ENCODE measurements at places on chromosomes 16 and 17.

- DNase-seq: no peak
Measured at GRCh38 chr17:3739422-3740124, 15.9 kb downstream of the HASPIN start.

GRCh38 chr16:21301168-21301894, 23.2 kb upstream of the CRYM start:
- DNase-seq: no peak

DNA sequence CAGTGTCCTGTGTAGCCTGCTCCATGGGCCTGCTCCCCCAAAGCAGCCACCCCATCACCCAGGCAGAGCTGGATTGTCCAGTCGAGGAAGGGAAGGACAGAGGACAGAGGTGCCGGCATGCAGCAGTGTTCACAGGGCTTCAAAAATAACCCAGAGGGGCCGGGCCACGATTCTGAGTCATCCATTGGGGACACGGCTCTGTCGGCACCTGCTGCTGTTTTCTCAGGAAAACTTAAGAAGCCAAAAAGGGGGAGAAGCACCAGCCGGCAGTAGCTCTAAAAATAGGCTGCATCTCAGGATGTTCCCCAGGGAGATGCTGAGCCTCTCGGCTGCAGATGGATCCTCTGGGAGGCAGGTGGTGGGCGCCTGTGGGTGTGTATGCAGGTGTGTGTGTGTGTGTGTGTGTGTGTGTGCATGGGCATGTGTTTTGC, 1.6 kb downstream of the CA7 start:
- DNase-seq: no peak

DNA sequence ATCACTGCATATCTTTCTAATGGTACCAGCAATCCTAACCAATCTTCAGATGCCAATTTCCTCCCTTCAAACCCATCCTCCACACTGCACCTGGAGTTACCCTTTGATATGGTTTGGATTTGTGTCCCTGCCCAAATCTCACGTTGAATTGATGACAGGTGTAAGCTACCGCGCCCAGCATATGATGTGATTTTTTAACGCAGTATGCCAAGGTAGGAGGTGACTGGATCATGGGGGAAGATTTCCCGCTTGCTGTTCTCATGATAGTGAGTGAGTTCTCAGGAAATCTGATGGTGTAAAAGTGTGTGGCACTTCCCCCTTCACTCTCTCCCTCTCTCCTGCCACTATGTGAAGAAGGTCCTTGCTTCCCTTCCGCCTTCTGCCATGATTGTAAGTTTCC, 57.0 kb downstream of the TOX3 start:
- DNase-seq: no peak

GRCh38 chr16:17222871-17223401, 247.8 kb downstream of the XYLT1 start:
- DNase-seq: no peak

DNA sequence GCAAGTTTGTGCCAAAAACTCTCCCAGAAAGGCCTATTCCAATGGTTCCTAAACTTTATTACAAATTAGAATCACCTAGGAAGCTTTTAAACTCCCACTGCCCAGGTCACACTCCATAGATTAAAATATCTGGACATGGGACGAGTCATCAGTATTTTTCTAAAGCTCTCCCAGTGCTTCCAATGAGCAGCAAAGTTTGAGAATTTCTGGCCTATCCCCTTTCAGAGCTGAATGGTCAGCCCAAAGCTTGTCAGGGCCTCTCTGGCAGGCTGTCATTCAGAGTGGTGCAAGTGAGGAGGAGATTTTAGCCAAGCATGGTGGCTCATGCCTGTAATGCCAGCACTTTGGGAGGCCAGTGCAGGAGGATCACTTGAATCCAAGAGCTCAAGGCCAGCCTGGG, 2.4 kb downstream of the BCL6B start:
- DNase-seq: no peak

GRCh38 chr17:78986649-78987328, 7.1 kb upstream of the LGALS3BP start:
- no peak for DNase-seq

- DNase-seq: peak; percentile 98
Measured at GRCh38 chr17:42388381-42389134, at the start of gene STAT3. STAT3 (minus strand) TSS chr17:42388442; CDS start chr17:42348516, 39,926 bp downstream.

DNA sequence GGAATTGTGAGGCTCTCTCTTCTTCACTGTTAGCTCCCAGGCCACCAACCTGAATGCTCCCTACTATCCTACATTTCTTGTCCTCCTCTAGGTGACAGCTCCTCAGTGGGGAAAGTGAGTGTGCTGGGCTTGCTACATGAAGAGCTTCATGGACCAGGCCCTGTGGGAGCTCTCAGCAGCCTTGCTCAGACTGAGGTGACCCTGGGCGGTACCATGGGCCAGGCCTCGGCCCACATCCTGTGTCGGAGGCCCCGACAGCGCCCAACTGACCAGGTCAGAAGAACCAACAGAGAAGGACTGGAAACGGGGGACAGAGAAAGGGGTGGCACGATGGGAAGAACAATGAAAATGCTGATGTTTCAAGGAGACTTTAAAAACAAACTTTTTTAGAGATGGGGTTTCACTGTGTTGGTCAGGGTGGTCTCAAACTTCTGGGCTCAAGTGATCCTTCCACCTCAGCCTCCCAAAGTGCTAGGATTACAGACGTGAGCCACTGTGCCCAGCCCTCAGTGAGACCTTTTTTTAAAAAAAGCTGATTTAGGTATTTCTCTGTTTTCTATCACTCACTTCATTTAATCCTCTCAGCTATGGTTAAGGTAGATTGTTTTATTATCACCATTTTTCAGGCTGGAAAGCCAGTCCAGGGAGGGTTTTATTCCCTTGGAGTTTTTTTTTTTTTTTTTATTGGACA, 4.9 kb downstream of the ELP5 start:
- no peak for DNase-seq

GRCh38 chr17:78124081-78124835, 4.3 kb downstream of the TMC6 start:
- no peak for DNase-seq

GRCh38 chr17:7855660-7856010, 769 bp downstream of the TMEM88 start:
- DNase-seq: no peak

GRCh38 chr17:79799174-79799537, 2.3 kb upstream of the CBX8 start:
- DNase-seq: no peak

- DNase-seq: no peak
Measured at GRCh38 chr16:3266873-3267537, 10.6 kb upstream of the MEFV start.

DNA sequence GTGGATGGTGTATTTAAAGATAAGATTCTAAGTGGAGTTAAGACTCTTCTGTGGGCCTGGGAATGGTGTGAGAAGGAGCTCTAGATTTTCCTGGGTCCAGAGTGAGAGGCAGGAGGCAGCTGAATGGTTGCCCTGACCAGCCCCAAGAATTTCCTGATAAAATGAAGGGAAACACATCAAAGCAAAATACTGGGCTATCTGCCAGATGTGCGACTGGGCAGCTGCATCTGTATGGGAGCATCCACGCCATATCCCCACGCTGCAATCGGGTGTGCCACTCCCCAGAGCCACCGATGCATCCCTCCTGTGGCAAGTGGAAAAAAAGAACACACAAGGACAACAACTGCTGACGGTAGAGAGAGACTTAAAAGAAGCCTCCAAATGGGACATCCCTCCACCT, 84.3 kb upstream of the COX10 start:
- DNase-seq: no peak

Data from SK-N-MC (cell line).